Stimulated activated CD4-positive, alpha-beta T cell treated with anti-CD3 and anti-CD28 coated beads, Interleukin-2, amount 100 ng/mL, for 24 hours (primary cell): ENCODE measurements at places on chromosomes 1 and 21.

DNA sequence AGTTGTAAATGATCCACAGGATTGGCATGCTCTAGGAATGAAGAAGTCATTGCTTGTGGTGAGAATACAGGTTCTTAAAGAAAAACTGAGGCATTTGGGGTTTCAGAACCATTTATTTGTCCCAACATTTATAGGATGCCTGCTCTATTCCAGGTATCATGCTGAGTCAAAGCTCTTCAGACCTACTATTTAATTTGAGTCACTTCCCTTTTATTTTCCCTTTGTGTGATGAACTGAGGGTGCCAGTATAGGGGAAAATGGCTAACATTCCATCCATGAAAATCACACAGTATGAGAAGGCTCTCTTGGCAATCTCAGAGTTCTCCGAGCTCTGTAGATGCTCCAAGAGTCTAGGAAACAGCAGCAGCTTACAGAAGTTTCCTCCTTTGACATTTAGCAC is 110.4 kb downstream of the RNF220 start:
- DNase-seq, result no peak

GRCh38 chr1:19704247-19705113 is 39.8 kb downstream of the HTR6 start:
- DNase-seq, result peak; percentile 70

DNA sequence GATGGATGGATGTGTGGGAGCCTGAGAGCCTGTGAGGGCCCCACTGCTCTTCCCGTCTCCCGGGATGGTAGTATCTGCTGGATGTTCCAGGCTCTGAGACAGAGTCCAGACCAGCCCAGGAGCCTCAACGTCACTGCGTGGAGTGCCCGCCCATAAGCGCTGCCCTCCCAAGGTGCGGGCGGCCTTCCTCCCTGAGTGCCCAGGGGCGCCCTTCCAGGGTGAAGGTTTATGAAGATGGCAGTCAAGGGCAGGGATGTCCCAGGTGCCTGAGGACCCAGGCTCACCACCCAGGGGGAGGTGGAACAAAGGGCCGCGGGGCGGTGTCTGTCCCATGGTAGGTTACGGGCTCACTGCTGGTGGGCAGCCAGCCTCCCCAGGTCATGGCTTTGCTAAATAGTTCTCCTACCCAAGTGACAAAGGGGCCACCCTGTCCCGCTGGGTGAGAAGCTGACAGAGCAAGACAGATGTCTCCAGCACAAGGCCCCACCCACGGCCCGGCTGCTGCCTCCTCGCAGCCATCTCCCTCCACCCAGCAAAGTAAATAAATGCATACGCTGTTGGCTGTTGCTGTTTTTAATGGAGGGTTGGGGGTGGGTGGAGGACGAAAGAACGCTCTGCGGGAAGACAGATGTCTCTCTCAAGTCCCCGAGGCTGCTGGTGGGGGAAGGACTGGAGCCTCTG is 9.0 kb upstream of the GPR153 start:
- no peak for DNase-seq

DNA sequence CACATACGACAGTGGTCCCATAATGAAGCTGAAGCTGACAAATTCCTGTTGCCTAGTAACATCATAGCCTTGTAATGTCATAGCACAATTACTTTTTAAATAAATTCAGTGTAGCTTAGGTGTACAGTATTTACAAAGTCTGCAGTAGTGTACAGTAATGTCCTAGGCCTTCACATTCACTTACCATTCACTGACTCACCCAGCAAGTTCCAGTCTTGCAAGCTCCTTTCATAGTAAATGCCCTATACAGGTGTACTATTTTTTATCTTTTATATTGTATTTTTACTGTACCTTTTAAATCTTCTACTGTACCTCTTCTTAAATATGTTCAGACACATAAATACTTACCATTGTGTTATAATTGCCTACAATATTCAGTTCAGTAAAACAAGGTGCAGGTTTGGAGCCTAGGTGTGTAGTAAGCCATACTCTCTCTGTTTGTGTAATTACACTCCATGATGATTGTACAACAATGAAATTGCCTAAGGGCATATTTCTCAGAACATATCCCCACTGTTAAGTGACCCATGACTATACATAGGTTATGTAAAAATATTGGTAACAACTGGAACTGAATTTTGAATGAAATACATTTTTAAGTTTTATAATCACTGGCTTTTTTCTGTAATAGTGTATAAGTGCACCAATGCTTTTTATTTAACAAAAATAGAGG is 33.5 kb upstream of the ADAM30 start:
- DNase-seq, result no peak

GRCh38 chr1:61842863-61843514 is 100.7 kb downstream of the PATJ start:
- DNase-seq, result no peak

- DNase-seq, result no peak
These were observed 50.0 kb downstream of the CACHD1 start for GRCh38 chr1:64519901-64520300.

DNA sequence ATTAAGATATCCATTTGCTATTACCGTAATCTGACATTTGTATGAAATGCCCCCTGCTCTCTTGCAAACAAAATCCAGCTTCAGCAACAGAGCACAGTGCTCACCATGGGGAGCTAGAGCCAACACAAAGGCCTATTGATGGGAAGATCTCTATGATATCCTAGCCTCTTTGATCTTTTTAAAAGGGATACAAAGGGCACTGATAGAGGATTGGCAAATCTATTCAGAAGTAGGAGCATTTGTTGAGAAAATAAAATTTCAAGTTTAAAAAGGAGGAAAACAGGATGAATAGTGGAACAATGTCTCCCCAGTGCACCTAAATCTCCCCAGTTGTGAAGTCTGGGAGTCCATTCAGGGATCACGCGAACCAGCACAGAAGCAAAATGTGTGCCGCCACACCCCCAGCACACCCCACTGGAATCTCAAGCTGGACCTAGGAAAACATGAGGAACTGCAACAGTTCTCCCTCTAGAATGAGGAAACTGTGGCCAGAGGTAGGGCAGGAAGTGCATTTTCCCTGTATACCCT is 32.2 kb downstream of the MRAP start:
- DNase-seq, result no peak

DNA sequence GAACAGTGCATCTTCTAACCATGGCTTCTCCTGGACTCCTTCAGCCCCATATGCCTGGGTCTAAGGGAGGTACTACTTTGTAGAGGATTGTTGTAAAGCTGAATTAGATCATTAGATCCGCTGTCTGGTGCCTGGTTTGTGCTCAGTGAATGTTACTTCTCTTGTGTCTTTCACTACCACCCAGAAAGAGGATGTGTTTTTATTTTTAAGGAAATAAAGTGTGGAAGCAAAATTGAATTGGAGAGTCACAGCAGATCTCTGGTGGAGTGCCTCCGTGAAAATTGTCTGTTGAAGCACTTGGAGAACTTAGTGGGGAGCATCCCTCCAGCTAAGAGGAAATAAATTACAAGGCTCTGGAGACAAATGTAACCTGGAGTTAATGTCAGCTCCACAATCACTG is 101.8 kb upstream of the ARTN start:
- DNase-seq, result no peak

- no peak for DNase-seq
These were observed 25.3 kb upstream of the RCAN3 start for GRCh38 chr1:24477309-24477708.

GRCh38 chr1:167016100-167016750 is 27.1 kb downstream of the MAEL start:
- no peak for DNase-seq

DNA sequence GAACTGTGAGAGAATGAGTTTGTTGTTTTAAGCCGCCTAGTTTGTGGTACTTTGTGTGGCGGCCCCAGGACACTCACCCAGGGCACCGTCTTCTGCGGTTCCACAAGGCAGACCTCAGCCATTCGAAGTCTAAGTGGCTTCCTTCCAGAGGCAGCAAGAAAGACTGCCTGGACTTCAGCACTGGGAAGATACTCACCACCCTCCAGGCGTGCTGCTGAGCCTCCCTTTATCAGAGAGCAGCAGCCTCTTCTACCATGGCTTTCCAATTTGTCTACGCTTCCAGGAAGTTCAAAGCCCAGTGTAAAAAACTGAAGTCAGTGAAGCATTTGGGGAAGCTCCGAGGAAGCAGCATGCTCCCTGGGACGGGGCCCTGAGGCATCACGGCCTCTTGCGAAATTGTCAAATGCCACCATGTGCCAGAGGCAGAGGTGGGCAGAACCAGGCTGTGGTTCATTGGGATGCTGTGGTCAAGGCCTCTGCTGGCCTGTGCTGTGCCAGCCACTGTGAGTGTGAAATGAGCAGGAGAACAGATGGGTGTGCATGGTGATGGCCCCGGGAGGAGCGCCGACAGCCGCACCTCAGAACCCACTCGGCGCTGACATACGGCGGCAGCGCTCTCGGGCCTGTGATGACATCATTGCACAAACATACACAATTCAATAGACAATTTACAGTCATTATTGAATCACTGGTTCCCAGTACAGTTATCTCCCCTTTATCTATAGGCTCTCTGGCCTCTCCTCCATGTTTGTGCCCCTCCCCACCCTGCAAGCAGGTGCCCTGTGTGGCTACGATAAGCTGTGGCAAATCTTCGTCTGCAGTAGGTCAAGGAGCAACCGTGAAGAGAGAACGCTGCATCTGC is 110.4 kb downstream of the PDE9A start:
- no peak for DNase-seq

- DNase-seq, result no peak
These were observed 11.9 kb downstream of the NPPA start for GRCh38 chr1:11835441-11836225.

DNA sequence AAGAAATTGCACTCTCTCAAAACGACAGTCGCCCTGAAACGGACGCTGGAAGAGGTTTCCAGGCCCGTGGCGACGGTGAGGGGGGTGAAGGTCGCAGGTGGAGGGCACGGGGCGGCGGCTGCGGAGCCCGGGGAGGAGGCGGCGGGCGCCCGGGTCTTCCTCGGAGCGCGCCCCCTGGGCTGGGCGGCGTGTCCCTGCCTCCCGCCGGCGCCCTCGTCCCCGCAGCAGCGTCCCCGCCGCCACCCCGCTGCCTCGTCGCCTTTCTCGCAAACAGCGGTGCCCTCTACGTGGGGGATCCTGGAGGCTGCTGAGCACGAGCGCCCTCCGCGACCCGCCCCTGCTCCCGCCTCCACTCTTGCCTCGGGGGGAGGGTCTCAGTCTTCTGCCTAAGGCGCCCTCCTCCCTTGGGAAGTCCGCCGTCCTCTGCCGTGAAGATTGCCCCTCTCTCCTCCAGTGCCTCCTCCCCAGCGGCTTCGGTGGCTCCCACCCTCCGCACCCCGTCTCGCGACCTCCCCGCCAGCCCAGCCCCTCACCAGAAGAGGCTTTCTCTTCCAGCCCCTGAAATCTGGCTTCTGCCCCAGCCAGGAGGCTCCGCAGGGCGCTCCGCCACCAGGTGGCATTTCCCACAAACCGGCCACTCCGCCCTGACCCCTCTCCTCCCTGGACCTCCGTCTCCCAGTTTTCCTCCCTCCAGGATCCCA is 227.4 kb downstream of the SDCCAG8 start:
- DNase-seq, result peak; percentile 19

DNA sequence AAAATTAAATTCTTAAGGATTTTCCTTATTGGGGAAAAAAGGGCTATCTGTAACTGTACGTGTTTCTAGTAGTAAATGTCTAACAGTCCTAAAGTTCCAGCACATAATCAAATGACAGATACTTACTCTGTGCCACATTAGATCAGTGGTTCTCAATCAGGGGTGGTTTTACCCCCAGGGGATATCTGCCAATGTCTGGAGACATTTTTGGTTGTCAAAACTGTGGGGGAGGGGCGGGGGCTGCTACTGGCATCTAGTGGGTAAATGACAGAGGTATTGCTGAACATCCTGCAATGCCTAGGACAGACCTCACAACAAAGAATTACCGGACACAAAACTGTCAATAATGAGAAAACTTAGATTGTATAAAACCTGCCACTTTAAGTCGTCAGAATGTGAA is 33.4 kb upstream of the PTPRC start:
- no peak for DNase-seq

- DNase-seq, result no peak
These were observed 27.2 kb upstream of the KLF18 start for GRCh38 chr1:44168520-44169098.

DNA sequence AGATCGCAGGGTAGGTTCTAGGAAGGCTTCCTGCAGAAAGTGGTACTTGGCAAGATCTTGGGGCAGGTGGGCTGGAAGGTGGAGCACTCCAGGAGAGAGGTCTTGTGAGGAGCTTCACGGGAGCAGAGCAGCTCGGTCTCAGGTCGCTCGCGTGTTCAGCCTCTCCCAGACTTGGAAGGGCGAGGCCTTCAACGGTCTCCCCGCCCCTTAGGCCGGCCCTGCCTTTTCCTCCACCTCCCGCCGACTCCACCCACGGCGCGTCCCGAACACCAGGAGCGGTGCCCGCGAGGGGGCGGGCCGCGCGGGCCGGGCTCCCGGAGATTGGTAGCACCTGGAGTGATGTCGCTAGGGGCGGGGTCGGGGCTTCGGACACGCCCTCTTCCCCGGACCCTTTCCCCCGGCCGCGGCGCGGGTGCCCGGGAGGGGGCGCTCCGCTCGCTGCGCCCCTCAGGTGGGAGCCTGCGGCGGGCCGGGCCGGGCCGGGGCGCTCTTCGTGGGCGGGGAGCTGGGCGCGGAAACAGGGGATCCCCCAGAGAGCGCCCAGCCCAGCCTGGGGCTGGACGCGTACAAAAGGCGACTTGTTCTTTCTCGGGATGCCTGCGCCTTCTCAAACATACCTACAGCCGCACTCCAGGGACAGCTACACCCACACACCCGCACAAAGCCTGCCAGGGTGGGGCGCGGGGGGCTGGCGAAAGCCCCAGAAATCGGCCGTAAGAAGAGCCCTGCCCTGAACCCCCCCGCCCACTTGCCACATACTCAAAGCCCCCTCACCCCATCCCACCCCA is 35.5 kb downstream of the AHDC1 start:
- DNase-seq, result peak; percentile 97

DNA sequence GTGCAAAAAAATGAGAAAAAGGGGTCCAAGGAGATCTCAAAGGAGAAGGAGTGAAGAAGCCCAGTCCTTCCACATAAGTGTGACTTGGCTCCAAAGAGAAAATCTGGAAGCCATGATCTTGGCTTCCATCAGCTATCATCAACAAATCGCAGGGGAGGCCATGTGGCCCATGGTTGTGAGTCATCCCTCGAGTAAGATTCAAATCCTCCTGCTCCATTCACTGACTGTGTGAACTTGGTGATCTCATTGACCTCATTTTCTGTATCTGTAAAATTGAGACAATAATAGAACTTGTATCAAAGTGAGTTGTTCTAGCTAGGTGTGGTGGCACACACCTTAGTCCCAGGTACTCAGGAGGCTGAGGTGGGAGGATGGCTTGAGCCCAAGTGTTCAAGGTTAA is 79.1 kb upstream of the OLIG2 start:
- no peak for DNase-seq

GRCh38 chr1:232641507-232641906 is 11.6 kb upstream of the SIPA1L2 start:
- DNase-seq, result no peak

GRCh38 chr1:67747671-67748546 is 62.9 kb downstream of the GADD45A start:
- no peak for DNase-seq

GRCh38 chr1:234918961-234919761 is 209.5 kb downstream of the TOMM20 start:
- no peak for DNase-seq

GRCh38 chr1:107443860-107444259 is 303.0 kb downstream of the NTNG1 start:
- no peak for DNase-seq

GRCh38 chr1:48853006-48853405 is 76.3 kb upstream of the BEND5 start:
- no peak for DNase-seq
